ENCODE measurements at places on chromosomes 6 and 20. TPM values are rescaled to one million over a fixed set of nuclear protein-coding genes. Genes with fewer than 3 reads are reported as not detected.

- no peak overlapping the region for H3K4me3 ChIP-seq
- no peak overlapping the region for H3K27ac ChIP-seq
- no peaks in the 10 kb centered on the region for H3K36me3 ChIP-seq
- DNase-seq, result no peak
- H3K27me3 ChIP-seq, result no peaks in the 10 kb centered on the region
Measured at GRCh38 chr6:36399970-36400369, 12.5 kb upstream of the ETV7 start.

DNA sequence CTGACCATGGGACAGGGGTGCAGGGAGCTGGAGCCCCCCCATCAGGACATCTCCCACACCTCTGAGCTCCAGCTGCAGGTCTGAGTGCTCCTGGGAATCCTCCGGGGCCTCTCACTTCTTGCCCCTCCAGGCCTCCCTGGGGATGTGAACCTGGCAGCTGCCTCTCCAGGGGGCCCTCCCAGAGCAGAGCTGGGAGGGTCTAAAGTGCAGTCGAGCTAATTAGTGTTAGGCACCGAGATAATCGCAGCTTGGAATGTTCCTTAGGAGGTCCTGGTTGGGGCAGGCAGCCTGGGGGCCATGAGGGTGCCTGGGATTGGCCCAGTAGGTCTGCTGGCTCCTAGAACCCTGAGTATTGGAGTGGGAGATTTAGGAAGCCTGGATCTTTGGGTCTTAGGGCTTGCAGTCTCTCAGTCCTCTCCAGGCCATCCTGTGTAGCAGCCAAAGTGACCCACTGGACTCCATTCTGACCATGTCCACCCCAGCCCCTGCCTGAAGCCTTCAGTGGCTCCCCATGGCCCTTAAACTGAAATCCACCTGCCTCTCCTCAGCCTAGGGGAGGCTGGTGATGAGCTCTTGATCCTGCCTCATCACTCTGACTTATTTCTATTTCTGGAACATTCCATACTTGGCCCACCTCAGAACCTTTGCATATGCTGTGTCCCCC lies 26.0 kb downstream of the CEBPB start:
- H3K4me3 ChIP-seq, result no peak overlapping the region
- H3K4me1 ChIP-seq, result peaks cover 9% of the 10 kb centered on the region
- H3K27me3 ChIP-seq, result no peaks in the 10 kb centered on the region
- DNase-seq, result no peak
- no peak overlapping the region for H3K27ac ChIP-seq

- no peak for DNase-seq
- H3K27ac ChIP-seq, result no peak overlapping the region
- no peak overlapping the region for H3K4me3 ChIP-seq
- peaks cover 4% of the 10 kb centered on the region for H3K36me3 ChIP-seq
- H3K4me1 ChIP-seq, result no peaks in the 10 kb centered on the region
- H3K27me3 ChIP-seq, result no peaks in the 10 kb centered on the region
Measured at GRCh38 chr6:158070513-158070912, 88.8 kb downstream of the SYNJ2 start.

GRCh38 chr6:21037453-21037852 lies 503.2 kb downstream of the CDKAL1 start:
- no peak overlapping the region for H3K4me3 ChIP-seq
- H3K36me3 ChIP-seq, result no peaks in the 10 kb centered on the region
- H3K27me3 ChIP-seq, result no peaks in the 10 kb centered on the region
- no peaks in the 10 kb centered on the region for H3K4me1 ChIP-seq

DNA sequence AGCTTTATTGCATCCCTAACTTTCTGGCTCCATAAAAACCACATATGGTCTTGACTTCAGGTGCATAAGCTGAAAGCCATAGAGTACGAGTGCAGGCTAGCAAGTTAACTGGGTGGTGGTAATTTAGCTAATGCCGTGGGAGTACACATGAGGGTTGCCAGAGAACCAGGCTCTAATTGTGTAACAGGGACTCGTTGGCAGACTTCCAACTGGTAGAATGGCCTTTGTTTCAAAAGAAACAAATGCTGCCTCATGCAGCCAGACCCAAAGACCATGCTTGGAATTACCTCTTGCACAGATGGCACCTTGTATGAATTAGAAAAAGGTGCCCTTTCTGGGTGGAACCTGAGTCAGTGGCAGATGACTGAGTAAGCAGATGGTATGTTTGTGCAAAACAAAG lies 73.2 kb downstream of the LY86 start:
- no peaks in the 10 kb centered on the region for H3K27me3 ChIP-seq
- peak; percentile 61 for DNase-seq
- H3K4me1 ChIP-seq, result no peaks in the 10 kb centered on the region
- H3K4me3 ChIP-seq, result no peak overlapping the region
- no peak overlapping the region for H3K27ac ChIP-seq

GRCh38 chr6:104729433-104729832 lies 130.3 kb downstream of the HACE1 start:
- DNase-seq, result no peak
- no peaks in the 10 kb centered on the region for H3K27me3 ChIP-seq
- H3K4me3 ChIP-seq, result no peak overlapping the region
- H3K36me3 ChIP-seq, result no peaks in the 10 kb centered on the region

The METTL24 gene
- 2.0 TPM for total RNA-seq
